ENCODE measurements at places on chromosomes 6 and 20.

- DNase-seq = no peak
Observed at GRCh38 chr6:119077391-119077642, 1.1 kb downstream of the FAM184A start.

DNA sequence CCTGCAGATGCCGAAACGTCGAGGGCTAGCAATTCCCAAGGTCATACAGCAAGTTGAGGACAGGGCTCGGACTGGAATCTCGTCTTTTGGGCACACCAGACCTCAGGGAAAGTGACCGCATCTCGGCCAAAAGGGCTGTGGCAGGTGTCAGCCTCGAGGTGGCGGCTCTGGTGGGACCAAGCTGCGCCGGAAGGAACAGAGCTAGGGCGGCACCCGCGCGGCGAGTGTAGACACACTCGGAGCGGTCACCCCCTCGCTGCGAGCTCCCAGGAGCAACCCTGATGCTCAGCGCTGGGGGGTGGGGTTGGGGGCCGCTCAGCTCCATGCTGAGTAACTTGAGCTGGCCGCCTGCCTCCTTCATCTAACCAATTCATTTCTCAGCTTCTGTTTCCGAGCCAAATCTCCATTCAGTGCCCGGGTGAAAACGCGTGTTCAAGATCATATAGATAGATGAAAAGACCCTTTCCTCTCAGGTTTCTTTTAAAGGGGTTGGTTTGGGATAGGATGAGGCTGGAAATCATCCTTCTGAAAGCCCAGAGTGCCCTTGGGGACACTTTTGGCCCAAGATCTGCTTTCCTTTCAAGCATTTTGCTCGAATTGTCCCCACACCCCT lies 2.2 kb upstream of the TUBB2B start:
- DNase-seq = peak; percentile 86

GRCh38 chr20:21100578-21101452 lies 5.3 kb downstream of the LINC00237 start:
- DNase-seq = peak; percentile 87

DNA sequence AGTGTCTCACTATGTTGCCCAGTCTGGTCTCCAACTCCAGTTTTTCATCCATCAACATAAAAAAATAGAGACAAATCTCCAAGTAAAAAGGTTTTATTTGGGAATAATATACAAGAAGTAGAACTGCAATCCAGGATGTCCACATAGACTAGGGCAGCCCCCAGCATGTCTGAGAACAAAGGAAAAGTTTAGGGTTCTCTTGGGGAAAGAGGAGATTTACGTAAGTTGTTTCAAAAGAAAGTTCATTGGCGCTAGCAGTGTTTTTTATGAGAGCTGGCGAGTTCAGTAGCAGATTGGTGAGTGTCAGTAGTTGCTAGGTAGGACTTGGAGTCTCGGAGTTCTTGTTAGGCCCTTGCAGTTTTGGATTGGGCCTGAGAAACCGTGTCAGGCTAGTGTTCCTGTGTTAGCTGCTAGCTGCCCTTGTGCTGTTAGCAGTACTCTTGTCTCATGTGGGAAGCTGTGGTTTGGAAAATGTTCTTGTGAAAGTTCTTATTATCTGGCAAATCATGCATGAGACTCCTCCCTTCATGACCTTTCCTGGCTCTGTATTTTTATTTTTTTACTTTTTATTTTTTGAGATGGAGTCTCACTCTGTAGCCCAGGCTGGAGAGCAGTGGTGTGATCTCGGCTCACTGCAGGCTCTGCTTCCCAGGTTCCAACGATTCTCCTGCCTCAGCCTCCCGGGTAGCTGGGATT lies 24.7 kb downstream of the TTLL9 start:
- no peak for DNase-seq

DNA sequence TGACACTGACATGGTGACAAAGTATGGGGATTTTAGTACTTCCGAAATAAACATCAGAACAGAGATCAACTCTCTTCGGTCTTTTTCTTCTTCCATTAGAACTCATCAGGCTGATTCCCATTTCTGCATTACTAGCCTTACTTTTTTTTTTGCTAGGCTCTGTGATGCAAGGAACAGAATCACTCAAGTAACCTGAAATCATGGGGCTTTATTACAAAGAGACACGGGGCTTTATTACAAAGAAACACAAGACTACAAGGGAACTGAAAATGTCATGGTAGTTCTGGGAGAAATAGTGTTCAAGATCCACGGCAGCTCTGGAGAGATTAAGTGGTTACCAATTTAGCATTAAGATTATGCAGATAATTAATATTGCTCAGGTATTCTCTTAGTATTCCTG lies 11.6 kb downstream of the SOX4 start:
- DNase-seq = no peak

DNA sequence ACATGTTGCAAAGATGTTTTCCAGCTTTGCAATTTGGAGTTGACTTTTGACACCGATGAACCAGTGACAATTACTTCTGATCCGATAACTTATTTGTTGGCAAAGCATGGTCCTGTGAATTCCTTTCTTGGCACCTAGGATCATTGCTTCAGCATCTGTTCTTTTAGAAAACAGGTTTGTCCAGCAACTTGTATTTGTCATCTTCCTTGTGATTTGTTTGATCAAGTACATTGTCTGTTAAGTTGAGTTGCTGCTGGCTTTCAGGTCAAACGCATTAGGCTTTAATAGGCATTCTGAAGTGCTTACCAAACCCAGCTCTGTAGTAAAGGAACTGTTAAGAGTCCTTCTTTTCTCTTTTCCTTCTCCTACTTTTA lies 192.4 kb upstream of the ZNF217 start:
- DNase-seq = no peak

- no peak for DNase-seq
Observed at GRCh38 chr6:14910692-14911547, 334.9 kb upstream of the JARID2 start.

DNA sequence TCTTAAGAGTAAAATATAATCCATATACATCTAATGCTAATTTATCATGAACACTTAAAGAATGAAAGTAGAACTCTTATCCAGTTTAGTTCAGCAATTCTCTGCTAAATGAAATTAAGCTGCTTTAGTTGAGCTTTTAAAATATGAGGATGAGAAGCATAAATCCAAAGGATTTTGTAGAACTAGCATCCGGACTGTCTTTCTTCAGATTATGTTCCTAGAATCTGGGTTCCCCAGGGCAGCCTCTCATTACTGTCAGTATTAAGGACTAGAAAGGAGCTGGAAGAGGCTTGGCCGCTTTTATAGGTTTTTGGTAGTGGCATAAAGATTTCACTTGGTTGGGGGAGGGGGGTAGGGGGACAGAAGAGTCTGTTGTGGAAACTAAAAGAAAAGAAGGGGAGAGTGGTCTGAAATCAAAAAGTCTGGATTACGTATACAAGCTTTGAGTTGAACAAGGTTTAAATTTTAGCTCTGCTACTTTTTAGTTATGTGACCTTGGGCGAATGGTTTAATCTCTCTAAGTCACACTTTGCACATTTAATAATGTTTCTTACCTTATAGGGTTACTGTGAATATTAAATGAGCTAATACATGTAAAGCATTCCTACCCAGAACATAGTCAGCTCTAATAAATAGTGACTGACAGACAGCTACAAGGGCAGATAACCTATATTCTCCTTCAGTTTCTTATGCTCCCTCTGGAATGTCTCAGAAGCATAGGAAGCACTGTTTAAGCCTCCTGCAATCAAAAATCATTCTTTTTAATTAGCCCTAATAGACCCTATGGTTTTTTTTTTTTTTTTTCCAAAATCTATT lies 3.7 kb downstream of the SGK1 start:
- peak; percentile 15 for DNase-seq

GRCh38 chr20:63475209-63475608 lies 2.8 kb upstream of the KCNQ2 start:
- peak; percentile 78 for DNase-seq

DNA sequence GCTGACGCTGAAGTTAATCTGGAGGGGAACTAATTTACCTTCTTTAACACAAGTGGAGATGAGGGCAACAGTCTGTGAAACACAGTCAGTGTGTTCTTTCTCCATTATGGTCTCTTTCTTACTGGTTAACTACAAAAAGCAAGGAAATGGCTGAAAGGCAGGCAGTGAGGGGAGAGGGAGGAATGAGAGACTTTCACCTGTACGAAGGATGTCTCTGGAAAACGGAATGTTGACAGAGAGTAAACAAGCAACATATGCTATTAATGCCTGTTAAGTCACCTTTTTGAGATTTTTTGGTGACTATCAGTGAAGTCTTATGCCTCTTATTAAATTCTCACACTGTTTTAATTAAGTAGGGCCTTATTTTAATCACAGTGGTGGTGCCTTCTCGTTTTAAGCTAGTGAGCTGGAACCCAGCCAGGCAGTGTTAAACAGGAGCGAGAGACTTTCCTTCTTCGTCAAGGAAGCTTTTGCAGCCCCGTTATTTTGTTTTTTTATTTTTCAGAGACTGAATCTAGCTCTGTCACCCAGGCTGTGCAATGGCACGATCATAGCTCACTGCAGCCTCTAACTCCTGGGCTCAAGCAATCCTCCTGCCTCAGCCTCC lies 165.6 kb downstream of the ATXN1 start:
- DNase-seq = peak; percentile 36

DNA sequence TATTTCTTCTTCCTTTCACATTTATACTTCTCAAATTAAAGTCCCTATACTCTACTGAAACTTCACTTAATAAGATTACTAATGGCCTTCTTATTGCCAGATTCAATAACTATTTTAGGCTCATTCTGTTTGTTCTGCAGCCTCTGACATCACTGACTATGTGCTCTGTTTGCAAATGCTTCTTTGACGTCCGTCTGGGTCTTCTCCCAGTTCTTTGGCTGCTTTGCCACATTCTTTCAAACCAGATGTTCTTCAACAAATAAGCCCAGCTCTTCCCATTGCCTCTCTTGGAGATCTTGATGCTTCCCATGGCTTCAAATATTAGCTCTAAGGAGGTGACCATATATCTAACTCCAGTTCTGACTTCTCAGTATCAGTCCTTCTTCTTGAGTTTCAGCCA lies 117.4 kb downstream of the BTBD9 start:
- DNase-seq = peak; percentile 11

Data from eye (tissue), 1 donor.